ENCODE measurements at places on chromosomes 7 and 10.

DNA sequence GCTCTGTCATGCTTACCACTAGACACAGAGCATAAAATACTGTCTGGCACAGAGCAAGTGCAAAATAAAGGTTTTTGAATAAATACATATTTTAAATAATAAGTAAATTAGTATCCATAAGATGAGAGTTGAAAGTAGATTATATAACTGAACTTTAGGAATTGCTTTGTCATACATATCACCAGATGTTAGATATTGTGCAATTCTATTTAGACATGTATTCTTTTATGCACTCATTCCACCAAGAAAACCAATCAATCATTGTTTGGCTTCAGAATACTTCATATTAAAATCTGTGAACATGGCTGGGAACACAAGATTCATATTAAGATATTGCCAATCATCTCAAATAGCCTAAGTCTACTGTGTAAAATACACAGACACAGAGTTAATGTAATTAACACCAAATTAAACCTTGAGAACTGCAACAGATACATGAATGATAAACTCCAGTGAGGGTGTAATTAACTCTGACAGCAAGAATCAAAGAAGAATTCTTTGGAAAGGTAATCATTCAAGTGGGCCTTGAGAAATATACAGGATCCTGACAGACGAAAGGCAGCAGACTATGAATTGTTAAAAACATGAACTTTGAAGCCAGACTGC lies 201.0 kb upstream of the PTN start:
- DNase-seq: no peak

GRCh38 chr7:149355390-149356048 lies 93.5 kb downstream of the ZNF783 start:
- no peak for DNase-seq

- no peak for DNase-seq
Observed at GRCh38 chr10:96124230-96125141, 5.6 kb upstream of the ZNF518A start.

- no peak for DNase-seq
Observed at GRCh38 chr7:100546926-100547800, 8.2 kb downstream of the AGFG2 start.

DNA sequence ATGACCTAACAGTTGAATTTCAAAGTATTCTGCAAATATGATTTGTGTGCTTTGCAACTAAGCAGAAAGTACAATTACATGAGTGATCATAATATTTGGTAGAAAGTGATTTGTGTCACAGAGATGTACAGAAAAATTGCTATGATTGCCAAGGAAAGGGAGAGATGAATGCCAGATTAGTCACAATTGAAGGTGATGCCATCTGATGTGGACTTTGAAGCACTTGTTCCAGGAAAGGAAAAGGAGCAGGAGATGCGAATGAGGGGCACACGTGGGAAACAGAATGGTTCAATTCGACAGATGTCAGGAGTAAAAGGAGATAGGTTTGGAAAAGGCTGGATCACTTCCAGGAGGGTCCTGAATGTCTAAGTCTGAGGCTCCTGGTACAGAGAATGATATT lies 153.1 kb upstream of the LAMB4 start:
- no peak for DNase-seq

DNA sequence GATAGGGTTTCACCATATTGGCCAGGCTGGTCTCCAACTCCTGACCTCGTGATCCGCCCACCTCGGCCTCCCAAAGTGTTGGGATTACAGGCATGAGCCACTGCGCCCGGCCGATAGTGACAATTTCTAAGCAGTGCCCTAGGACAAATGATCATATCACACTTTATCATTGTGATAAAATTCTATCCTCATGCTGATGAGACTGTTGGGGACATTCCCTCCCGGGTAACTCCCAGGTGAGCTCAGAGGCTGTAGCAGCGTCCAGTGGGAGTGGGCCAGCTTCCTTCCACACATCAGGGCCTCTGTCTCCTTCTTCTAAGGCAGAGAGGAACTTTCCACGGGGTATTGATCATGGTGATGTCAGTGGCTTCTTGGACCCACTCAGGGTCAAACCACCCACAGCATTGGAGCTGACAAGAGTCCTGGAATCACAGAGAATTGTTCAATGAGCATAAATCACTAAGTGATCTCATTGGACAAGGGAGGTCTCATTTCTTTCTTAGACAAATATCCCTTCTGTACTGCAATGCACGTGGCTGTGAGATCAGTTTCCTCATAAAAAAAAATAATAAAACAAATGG lies 256.1 kb downstream of the KLF6 start:
- DNase-seq: no peak

DNA sequence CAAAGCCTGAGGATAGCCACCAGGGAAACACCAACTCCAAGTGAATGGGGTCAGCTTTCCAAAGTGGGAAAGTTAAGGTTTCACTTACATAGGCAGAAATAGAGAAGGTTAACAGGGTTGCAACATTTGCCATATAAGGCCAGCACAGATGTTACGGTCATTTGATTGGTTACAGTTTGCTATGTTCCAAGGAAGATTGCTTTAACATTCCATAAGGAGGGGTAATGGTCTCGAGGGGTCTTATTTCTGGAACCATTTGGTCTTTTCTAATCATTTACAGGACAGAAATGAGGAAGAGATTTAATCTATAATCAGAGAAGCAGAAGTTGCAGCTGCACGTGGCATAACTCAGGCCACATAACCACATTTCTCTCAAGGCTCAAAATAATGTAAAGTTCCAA lies 679.4 kb upstream of the C7orf33 start:
- DNase-seq: no peak

GRCh38 chr7:131586259-131586658 lies 29.8 kb upstream of the PODXL start:
- no peak for DNase-seq

DNA sequence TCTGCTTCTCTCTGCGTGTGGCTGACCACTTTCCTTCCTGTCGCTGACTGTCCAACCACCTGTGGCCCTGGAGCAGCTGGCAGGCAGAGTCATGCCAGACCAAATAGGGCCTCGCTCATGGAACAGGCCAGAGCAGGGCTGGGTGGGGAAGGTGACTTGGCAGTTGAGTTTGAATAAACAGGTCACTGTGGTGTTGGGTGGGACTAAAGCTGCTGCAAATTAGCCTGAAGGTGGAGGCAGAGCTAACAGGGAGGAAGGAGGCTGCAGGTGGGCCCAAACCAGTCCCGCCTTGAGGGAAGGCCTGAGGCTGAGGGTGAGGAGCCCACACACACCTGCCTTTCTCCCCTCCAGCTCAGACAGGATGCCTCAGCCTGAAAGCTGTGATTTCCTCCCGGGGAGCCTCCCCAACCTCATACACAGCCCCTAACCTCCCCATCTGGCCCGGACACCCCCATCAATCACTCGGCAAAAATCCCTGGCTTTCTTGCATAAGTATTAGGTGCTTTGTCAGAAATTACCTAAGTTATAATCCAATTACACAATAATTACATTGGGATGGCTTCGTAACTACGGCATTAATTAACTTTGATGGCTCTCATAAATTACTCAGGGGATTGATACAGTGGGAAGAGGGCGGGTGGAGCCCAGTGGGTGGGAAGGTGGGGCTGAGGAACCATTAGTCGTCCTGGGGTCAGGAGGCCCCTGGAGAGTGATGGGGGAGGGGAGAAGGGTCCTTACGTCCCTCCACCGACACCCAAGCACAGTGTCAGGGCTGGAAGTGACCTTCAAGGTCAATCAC lies 97.7 kb upstream of the PCBD1 start:
- DNase-seq: no peak

GRCh38 chr7:129775695-129776361 lies 164.3 kb downstream of the NRF1 start:
- no peak for DNase-seq

- DNase-seq: no peak
Observed at GRCh38 chr7:2814946-2815874, 28.9 kb downstream of the GNA12 start.

DNA sequence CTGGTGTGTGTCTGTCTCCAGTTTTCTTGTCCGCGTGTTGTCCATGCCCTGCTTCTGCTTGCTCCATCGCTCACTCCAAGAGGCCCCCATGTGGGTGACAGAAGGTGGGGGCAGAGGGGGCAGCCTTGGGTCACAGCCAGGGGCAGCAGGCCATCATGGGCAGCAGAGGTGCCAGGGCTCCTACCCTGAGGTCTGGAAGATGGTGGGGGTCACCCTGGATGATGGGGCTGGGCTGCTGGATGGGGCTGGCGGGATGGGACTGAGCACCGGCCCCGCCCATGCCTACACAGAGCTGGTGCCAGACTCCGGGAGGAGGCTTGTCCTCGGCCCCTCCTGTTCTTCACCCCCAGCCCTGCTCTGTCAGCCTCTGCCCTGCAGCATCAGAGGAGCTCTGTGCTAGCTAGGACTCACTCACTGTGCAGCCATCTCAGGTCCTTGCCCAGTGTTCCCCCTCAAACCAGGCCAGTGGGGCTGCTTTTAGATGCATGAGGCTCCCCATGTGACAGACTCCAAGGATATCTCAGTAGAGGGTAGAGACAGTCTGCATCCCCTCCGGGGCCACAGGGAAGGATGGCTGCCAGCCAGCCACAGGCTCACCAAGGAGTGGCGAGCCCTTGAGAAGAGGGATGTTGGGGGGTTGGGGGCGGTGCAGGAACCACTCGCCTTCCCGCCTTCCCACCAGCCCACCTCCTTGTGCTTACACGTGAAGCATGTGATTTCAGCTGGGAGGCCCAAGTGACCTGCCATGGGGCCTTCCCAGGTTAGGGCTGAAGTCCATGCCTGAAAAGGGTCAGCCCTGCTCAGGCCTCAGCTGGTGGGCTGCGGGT lies 35.5 kb upstream of the PPIF start:
- DNase-seq: no peak

DNA sequence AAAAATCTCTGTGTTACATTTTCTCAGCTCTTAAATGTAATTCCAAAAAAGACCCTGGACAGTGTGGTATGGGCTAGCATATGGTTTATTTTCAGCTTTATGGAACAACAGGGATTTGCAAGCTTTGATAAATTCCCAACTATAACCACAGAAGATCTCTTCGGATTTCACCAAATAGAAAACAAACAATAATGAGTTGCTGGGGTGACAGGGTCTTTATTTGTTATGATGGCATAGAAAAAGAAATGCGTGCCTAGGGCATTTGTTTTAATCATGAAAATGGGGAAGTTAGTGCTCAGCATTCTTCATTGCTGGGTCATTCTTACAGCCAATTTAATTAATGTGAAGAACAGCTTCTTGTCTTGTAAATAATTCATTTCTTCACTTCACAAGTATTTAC lies 139.0 kb downstream of the LRRN3 start:
- no peak for DNase-seq
